T-helper 17 cell (primary cell): ENCODE measurements at places on chromosomes 12 and 14.

GRCh38 chr12:6778217-6778573, 5.9 kb downstream of the LAG3 start:
- DNase-seq: no peak

GRCh38 chr12:132622437-132623071, 4.0 kb downstream of the P2RX2 start:
- DNase-seq: no peak

GRCh38 chr12:45331552-45331951, 115.7 kb downstream of the ANO6 start:
- DNase-seq: no peak

- no peak for DNase-seq
These were observed 198.9 kb downstream of the ZFP36L1 start for GRCh38 chr14:68593806-68594536.
